AG08395 (cell line): ENCODE measurements at places on chromosomes 7 and 10.
A peak's percentile ranks its signal among the peaks of the same experiment; 100 is the strongest.

DNA sequence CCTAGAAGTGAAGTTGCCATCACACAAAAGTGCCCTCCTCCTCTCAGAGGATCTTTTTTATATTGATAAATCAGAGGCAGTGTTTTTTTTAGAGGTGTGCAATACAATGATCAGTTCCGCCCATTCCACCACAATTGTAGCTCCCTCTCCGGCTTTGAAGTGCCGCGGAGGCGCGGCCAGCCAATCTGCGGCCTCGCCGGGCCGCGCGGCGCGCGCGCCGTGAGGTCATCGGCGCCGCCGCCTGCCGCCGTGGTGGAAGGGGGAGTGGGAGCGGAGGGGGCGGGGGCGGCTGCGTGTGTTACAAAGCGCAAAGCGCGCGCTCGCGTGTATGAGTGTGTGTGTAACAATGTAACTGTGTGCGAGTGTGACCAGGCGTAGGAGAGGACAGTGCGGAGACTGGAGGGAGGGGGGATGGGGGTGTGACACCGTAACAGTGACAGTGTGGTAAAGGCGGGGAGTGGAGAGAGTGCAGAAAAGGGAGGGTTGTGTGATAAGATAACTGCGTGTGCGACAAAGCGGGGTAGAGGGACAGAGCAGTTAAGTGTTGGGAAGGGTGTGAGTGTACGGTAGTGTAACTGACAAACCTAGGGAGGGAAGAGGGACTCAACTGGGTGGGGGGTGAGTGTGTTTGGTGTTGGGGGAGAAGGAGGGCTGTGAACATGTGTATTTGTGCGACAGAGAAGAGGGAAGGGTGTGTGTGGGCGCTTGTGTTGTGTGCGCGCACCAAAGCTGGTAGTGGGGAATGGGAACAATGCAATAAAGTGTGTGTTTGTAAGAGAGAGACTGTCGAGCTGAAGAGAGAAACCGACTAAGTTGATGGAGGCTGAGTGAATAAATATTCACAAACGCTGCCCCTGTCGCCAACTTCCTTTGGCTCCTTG, at the start of gene SP8:
SP8 (minus strand) TSS at position 108 of the 881 bp plus-strand sequence; CDS start at position 20, 88 bp downstream.
- DNase-seq = no peak

DNA sequence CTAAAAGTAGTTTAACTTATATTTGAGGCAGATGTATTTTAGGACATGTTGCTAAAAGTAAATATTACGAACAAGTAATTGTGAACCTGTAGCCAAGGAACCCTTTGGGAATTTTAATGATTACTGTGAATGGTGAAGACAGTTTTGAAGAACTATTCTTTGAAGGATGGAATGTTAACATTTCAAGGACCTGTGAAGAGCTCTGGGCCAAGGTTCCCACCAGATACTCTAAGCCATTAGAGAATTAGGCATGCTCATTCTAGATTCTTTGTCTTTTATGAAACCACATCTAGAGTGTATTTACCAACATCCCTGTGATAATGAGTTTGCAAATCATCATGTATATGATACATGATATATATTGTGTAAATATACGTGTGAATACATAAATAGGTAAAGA, 99.8 kb downstream of the SEPTIN7 start:
- no peak for DNase-seq

DNA sequence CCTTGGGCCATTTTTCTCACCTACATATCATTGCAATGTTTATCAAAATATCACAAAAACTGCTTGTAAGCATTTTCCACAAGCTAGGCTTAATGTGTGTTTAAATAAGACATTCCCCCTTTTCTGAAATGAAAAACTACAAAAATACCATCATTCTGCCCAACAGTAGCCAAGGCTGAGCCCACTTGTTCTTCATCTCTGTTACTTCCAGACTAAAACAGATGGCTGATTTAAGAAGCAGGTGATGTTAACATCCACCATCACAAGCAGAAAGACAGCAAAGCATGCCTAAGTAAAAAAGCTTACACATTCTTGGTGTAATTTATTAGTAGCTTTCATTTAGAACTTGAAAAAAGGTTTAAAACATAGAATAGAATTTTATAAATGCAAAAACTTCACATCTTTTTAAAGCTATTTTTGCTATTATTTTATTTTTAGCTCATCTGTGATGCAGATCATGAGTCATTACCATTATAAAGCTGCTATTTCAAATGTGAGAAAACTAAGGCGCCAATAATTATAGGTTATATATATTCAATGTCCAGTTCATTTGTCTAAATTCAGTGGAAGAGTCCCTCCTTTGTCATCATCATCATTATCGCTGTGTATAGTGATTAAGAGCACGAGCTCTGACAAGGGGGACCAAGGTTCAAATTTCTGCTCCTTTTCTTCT, 109.4 kb downstream of the RELN start:
- no peak for DNase-seq

DNA sequence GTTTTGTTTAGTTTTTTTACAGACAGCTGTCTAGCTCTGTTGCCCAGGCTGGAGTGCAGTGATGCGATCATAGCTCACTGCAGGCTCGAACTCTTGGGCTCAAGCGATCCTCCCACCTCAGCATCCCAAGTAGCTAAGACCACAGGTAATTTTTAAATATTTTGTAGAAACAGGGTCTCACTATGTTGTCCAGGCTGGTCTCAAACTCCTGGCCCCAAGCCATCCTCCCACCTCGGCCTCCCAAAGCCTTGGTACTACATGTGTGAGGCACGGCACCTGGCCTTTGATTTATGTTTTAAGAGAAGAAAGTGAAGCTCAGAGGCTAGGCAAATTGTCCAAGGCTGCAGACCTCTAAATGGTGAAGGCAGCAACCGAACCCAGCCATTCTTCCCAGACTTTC, 98.6 kb upstream of the SVIL start:
- no peak for DNase-seq

GRCh38 chr7:28575241-28575643, 162.9 kb downstream of the CREB5 start:
- DNase-seq = no peak

DNA sequence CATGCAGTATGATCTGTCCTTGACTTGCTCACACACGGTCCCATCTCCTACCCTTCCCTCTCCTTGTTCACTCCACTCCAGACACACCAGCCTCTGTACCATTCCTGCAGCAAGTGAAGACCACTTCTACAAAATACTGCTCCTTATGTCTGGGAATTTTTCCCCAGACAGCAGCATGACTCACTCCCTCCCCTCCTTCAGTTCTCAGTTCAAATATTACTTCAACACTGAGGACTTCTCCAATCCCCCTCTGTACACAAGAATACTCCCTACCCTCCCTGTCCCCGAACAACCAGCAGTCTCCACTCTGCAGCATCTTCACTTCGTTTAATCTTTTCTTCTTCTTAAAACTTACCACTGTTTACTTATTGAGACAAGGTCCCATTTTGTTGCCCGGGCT, 474.0 kb downstream of the GPAM start:
- DNase-seq = no peak

DNA sequence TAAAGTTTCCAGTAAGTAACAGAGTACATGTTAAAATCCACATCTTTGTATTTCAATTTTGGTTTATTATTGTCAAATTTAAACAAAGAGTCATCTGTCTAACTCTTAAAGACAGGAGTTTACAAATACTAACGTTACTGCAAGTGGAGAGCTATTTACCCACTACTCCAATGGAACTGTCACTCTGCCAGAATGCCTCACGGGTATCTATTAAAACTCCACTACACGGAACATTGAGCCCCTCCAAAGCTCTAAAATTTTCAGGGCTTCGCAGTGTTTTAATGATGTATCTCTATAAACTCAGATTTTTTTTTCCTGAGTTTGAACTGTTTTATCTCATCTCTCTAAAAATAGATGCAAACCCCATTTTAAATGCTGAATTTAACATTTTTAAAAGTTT, 388.7 kb upstream of the SEMA3A start:
- DNase-seq = no peak

DNA sequence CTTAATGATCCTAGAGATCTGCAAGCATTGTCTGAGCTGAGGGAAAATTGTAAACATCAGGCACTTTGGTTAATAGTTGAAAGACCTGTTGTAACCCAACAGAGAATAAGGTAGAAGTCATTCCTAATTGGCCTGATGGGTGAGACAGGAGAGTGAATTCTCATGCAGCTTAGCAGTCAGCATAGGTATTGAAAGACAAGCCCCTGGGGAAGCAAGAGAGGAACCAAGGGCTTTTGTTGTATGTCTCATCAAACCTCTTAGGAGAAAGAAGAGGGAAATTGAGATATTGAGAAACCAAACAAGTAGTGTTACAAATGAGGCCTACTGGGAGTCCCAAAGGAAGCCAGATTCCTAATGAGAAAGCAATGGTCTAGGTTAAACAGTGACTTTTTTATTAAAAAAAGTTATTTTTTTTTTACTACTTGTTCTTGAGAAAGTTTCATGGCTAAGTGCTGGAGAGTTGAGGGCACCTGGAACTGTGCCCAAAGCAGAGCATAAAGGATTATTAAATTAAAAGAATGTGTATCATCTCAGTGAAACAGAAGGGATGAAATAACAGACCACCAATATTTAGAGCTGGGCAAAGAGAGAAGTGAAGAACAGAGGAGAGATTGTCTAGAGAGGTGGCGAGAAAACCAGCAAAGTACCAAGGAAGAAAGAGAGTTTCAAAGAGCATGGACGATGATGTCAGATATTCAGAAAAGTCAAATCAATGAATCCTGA, 168.9 kb downstream of the CDK14 start:
- no peak for DNase-seq

DNA sequence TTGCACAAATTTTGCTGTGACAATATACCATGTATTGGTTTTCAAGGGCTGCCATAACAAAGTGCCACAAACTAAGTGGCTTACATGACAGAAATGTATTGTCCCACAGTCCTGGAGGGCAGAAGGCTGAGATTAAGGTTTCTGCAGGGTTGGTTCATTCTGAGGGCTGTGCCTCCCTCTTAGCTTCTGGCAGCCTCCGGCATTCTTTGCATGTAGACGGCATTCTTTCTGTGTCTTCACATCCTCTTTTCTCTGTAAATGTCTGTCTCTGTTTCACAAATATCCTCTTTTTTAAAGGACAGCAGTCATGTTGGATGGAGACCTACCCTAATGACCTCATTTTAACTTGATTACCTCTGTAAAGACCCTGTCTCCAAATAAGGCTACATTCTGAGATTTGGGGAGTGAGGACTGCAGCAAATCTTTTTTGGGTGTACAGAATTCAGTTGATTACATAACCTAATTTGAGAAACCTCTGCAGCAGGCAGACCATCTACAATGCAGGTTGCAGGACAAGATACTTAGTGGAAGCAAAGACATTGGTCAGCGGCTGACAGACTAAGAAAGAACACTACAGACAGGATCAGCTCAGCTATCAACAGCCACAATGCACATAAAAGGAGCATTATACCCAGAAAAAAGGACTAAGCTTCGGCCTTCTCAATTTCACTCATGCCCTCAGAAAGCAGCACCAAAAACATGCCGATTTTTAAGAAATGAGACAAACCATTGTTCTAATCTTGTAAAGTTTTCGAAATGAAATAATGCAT, 84.6 kb upstream of the FAM3C start:
- DNase-seq = no peak

GRCh38 chr7:127390817-127391590, 1.5 kb downstream of the ZNF800 start:
- no peak for DNase-seq

- DNase-seq = no peak
These were observed 2.5 kb upstream of the MLXIPL start for GRCh38 chr7:73626814-73627213.

DNA sequence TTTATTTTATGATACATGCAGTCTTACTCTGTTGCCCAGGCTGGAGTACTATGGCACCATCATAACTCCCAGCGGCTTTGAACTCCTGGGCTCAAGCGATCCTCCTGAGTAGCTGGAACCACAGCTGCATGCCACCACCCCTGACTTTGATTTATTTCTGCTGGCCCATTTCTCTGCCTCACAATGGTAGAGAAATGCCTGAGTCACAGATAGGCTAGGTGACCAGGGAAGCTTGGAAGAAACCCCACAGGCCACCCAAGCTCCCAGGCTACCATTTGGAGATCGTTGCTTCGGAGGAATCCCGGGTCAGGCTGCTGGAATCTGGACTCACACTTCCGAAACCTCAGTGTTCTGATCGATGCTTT, 17.4 kb upstream of the BAIAP2L1 start:
- DNase-seq = peak; percentile 65

DNA sequence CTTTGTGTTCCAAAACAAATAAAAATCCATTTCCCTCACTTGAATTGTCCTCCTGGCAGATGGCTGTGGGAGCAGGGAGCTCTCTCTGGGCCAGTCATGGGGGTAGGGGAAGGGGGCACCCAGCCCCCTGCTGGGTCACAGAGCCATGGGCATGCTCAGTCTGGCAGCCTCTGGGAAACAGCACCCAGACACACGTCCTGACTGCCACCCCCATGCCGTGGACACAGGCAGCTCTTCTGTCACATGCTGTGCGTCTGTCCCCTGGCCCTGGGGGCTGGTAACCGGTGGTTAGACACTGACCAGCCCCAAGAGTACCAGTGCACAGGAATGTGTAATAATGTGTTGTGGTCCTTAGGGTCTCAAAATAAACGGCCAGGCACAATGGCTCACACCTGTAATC, 47.0 kb downstream of the RASGEF1A start:
- no peak for DNase-seq

DNA sequence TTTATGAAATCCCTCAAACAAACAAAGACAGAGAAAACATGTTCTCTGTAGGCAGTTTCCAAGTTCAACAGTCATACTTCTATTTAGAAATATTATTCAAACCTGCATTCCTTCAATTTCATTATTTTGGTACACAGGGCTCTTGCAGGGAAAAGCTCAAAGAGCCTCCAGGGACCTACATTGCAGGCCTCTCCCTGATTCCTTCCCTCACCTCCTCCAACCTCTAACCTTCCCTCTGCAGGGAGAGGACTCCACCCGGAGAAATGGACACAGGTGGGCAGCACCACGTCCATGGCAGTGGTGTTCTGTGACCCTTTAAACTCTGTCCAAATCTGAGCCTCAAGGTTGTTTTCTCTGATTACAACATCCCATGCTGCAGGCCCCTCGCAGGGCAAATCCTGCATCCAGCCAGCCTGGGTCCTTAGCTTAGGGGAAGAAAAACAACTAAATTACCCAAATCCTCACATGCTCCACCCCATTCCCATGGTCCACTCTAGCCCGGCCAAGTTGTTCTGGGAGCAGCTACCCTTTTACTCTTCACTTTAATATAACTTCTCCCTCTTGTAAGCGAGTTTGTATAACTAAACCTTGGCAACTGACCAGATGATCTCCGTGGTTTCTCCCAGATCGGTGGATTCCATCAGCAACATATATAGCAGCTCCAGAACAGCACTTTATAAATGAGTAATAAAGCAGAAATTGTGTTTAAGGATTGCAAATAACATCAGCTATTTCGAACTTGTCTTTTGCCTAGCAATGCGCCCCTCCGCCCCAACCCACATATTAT, 129.8 kb downstream of the CUBN start:
- DNase-seq = no peak

- no peak for DNase-seq
These were observed 292.0 kb upstream of the AOAH start for GRCh38 chr7:37016064-37016878.
